C1 segment of cervical spinal cord (tissue), 14 donors: ENCODE measurements at places on chromosomes 13 and 19.

GRCh38 chr13:43115141-43115540 lies 91.8 kb downstream of the DNAJC15 start:
- no peak for DNase-seq

- DNase-seq: no peak
Measured at GRCh38 chr19:41530184-41530534, 45.8 kb upstream of the CEACAM21 start.

DNA sequence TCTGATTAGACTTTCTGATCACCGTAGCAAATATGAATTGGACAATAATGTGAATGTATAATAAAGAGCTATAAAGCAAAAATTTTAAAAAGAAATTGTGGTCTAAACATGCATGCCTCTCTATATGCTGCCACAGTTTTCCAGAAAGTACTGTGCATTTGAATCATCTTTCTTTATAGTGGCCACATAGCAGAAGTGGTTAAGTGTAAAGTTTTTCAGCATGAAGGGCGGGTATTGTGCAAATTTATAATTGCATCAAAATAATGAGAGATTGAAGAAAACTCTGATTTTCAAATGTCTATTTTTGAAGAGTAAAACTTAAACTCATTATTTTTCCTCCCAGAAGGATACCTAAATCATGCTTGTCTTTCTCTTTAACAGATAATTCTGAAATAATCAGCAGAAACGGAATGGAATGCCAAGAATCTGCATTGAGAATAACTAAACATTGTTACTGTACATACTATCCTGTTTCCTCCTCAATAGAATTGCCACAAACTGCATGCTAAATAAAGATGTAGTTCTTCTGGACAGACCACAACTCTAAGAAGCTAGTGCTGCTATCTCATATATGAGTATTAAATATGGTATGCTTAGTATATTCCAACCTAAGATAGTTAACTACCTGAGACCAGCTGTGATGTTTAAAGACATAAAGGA lies 42.9 kb upstream of the RAP2A start:
- no peak for DNase-seq

GRCh38 chr19:42284591-42285341 lies 15.7 kb downstream of the CIC start:
- DNase-seq: no peak

DNA sequence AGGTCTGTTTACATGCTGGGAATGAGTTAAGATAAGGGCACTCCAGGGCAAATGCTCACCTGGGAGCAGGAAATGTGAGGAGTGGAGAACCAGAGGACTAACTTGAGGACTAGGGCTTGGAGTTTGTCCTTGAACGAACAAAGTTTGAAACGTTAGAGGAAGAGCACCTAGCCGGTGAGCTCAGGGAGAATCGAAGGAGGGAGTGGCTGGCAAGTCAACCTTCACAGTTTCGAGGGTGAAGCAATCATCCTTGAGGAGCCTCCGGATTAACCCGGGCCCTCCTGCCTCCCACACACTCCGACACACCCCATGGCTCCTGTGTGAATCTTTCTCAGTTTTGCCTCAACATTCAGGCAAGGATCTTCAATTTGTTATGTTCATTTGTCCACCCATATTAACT lies 58.6 kb downstream of the LMO7 start:
- no peak for DNase-seq

DNA sequence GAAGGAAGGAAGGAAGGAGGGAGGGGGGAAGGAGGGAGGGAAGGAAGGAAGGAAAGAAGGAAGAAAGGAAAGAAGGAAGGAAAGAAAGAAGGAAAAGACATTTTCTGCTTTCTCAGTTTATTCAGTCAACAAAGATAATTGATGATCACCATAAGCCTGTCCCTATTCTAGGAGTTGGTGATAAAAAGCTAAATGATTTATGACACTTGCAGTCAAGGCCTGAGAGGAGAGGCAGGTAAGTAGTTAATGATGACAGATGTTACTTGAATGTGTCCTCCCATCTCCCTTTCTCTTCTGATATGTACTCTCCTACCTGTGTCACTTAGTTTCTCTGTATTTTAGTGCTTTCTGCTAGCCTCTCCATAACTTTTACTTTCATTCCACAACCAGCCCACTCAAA lies 141.3 kb downstream of the SLITRK6 start:
- no peak for DNase-seq

DNA sequence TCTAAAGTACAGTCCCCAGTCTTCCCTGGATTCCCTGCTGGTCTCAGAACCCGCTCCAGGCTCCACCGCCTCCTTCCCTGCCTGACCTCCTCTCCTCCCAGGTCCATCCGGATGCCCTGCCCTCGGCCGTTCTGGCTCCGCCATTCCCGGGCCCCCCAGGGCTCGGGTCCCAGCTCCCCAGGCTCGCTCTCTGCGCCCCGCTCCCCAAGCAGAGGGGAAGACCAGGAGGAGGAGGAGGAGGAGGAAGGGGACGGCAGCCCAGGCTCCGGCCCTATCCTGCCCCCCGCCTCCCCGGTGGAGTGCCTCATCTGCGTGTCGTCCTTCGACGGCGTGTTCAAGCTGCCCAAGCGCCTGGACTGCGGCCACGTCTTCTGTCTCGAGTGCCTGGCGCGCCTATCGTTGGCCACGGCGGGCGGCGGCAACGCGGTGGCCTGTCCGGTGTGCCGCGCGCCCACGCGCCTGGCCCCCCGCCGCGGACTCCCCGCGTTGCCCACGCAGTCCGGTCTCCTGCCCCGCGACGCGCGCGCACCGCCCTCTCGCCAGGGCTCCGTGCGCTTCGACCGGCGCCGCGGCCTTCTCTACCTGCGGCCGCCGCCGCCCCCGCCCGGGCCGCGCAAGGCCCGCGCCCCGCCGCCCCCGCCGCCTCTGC lies 647 bp downstream of the RNF225 start:
- no peak for DNase-seq

DNA sequence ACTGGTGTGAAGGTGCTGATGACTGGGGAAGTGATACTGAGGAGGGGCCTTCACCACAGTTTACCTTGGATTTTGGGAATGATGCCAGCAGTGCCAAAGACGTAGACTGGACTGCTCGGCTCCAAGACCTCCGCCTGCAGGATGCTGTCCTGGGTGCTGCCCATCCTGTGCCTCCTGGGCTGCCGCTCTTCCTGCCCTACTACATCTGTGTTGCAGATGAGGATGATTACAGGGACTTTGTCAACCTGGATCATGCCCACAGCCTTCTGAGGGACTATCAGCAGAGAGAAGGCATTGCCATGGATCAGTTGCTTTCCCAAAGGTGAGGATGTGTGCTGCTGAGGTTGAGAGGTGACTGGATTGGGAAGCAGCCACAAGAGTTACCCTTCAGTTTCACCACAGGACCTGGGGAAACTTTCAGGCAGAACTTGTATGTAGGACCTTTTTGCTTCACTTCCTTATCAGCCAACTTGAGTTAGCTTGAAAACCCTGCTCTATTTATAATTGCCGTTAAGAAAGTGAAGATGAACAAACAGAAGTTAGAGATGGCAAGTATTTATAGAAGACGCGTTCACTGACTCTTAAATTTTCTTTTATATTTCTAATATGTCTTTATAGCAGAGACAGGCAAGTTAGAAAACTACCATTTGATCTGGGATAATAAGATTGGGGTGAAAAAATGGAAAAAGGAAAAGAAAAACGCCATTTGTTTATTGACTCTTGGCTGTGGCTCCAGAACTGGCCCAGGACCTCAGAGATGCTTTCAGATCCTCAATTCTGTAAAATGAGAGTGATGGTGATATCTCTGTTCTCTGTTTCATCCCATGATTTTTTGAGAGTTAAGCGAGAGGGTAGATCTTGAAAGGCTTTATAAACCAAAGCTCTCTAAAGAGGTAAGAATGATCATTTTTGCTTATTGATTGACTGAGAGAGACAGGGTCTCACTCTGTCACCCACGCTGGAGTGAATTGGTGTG lies 5.3 kb downstream of the PDCD2L start:
- no peak for DNase-seq

GRCh38 chr19:52786078-52786463 lies 520 bp downstream of the ZNF600 start:
- DNase-seq: no peak
